ENCODE measurements at places on chromosomes 3 and 15.

DNA sequence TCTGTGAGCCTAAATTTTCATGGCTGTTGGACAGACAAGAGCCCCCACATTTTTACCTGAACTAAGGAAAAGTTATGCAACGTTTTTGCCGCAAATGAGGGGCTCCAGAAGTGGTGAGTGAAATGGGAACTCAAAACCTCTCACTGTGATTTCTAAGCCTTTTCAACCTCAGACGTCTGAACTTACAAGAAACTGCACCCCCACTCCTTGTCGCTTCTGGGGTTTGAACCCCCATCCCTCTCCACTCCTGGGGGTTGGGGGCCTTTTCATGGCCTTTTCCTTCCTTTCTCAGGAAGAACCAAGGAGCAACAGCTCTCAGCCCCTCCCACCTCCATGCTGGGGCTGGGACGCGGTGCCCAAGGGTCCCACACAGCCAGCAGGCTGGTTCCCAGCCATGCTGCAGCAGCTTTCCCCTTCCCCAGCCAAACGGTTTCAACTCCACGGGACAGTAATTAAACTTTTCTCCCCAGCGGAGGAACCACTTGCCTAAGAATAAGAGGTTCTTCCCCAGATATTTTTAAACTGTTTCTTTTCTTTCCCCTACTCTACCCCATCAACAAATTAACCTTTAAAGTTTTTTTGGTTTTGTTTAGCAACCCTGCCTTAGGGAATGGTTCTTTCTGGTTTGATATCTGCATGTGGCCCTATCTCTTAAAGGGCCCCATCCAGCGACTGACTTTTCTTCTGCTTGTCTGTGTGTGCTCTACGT, 387.6 kb upstream of the CBLB start:
- DNase-seq = no peak

DNA sequence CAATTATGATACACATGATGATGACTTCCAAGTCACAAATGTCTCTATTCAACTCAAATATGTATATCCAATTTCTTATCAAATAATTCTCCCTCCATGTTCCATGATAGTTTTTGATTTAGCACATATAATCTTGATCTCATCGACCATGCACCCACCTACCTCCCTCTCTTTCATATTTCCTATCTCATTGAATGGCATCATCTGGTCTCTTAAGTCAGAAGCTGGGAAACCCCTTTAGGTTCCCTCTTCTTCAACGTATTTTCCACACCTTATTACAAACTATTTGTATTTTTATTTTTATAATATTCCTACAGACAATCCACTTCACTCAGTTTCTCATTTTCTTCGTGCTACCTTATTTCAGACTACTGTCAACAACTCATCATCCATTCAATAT, 56.9 kb upstream of the DPH6 start:
- no peak for DNase-seq

DNA sequence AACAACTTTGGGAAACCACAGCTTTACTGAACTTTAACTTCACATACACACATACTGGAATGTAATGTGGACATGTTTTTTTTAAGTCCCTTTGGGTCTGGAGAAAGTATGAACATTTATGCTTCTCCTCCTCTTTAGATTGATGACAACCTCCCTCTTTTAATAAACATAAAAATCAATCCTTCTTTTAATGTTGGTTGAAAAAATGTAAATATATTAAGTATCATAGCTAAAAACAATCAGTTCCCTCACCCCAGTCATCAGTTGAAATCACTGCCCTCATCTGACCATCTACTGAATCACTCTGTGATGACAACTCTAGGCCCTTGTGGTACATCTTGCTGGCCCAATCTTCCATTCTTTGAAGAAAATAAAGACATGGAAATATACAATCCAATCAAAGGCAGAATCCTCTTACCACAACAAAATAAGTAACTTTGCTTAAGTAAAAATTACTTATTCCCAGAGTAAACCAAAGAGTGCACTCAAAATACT, 6.4 kb downstream of the AAGAB start:
- no peak for DNase-seq

DNA sequence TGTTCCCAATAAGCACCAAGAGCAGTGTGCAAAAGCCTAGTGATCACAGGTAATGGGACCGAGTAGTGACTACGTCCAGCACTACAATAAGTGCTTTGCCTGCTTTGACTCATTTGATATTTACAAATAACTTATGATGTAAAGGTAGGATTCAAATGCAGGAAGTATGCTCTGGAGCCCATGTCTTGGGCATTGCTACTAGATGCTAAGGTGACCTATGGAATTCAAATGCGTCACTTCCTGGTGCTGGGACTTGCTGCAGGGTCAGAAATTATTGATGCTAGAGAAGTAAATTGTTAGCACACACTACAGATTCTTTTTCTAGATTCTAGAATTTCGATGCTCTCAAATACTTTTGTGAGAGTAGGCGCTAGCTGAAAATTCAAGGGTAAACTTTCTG, 101.2 kb upstream of the TSC22D2 start:
- no peak for DNase-seq

DNA sequence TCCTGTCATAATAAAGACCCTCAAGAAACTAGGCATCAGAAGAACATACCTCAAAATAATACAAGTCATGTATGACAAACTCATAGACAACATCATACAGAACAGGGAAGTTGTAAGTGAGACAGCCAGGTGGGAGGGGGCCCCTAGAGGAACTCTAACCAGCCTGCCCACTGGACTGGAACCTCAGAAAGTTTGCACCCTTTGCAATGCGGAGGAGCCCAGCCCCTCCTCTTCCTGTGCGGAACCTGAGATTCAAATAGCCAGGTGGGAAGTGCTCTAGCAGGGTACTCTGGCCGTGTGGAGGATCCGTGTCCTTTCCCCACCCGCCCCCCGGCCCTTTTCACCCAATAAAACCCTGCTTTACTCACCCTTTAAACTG, 387.0 kb upstream of the CBLB start:
- DNase-seq = peak; percentile 65

GRCh38 chr3:134040066-134040465, 10.3 kb upstream of the SLCO2A1 start:
- no peak for DNase-seq

DNA sequence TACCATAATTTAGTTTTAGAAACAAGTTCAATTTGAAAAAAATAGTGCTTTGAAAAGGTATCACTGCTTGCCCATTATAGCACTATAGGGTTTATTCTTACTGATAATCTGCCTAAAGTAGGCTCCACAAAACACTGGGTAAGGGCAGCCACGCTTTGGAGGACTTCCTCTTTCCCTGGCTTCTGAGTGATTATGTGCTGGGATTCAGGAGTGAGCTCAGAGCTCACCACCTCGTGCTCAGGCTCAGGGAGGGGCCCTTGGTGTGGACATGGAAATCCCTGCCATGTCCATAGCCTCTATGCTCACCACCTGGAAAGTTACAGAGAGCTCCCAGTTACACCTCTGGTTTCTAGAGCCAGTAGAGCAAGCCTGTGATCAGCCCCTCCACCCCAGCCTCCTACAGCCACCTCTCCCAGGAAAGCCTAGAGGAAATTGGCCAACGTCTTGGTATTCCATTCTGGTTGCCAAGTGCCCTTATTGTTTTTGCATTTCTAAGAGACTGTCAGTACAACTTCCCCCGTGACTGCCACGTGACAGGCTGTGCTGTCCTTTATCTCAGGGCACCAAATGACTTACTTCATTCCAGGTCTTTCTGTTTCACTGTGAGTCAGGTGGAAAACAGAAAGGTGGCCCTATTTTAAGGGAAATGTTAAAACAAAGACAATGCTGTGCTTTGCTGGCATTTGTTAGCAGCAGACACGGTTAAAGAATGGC, 316.0 kb downstream of the RORA start:
- DNase-seq = no peak

- no peak for DNase-seq
Observed at GRCh38 chr3:22634433-22634832, 568.7 kb upstream of the UBE2E2 start.

GRCh38 chr15:61084472-61084871, 144.6 kb downstream of the RORA start:
- no peak for DNase-seq

DNA sequence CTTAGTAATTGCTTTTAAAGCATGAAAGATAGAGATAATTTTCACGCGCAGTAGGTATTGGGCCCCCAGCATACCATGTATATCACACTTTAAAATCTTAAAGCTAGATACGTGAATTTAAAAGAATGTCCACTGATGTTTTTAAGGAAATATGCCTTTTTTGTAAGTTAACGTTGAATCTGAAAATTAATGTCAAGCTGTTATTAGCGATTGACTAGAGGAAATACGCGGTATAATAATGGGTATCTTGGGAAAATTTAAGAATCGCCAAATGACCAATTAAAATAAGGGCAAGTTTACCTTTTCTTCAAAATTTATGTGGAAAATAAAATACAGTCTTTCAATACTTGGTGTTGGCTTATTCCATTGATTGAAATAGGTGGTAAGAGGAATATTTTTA, 13.3 kb upstream of the CHD2 start:
- DNase-seq = no peak

- DNase-seq = peak; percentile 72
Observed at GRCh38 chr15:70100474-70101341, 3.0 kb upstream of the TLE3 start.

DNA sequence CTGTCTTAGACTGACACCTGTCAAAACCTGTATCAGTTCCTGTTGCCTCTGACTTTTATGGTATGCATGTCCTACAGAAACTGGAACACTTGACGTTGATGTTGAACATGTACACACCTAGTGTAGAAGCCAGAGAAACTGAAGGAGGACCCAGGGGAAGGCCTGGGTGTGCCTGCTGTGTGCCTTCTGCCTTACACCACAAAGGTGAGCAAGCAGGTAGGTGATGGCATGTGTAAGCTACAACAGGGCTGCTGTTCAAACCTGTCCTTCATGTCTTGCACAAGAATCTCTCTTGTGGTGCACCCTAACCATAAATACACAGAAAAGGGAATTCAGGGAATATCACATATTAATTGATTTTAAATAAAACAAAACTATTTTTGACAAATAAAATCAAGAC, 13.6 kb upstream of the AQP9 start:
- no peak for DNase-seq

Data from CD4-positive, alpha-beta T cell treated with Interleukin-4 for 1 hour (primary cell).